ENCODE measurements at places on chromosomes 1 and 21.

- DNase-seq, result no peak
Measured at GRCh38 chr1:94396356-94397010, 21.7 kb upstream of the ABCD3 start.

DNA sequence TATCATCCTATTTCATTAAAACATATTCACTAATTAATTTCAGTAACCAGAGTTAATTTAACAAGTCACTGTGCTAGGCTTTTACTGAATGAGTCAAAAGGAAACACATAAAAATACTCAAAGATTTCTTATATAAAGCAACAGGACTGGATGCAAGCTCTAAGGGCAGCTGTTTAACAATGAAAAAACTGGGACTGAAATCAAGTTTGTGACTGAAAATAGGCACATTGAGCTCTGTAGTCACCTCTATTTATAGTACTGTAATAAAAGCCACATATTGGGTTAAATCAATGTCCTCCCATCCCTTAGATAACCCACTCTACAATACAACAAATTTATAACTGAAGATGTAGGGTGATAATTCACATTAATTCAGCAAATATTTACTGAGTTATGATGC is 52.4 kb downstream of the SMYD3 start:
- DNase-seq, result no peak

DNA sequence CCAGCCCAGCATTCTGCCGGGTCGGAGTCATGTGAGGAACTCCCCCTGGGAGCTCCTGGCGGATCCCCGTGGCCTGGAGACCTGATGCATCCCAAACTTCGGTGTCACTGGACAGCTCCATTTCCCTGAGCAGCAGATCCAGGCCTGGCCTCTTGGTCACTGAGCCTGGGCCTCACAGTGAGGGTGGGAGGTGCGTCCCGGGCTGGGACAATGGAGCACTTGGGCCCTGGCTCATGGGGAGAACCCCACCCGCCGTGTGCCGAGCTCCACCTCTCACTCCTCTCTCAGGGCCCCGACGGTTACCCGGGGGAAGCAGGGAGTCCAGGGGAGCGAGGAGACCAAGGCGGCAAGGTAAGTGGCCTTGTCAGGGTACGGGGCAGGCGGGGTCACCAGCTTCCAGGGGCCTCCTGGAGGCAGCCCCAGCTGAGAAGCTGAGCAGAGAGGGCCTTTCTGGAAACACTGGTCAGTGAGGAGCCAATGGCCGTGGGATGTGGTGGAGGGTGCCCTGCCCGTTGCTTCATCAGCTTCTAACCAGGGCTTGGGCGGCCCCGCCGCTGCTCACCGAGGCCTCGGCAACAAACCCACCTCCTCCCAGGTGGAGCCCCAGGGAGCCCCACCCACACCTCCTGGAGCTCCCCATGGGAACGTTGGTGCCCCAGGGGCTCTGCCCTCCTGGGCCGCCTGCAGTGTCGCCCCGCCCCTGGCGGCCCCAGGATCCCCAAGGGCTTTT is 19.8 kb downstream of the COL6A2 start:
- DNase-seq, result no peak

- no peak for DNase-seq
Measured at GRCh38 chr21:39840373-39841097, 26.7 kb upstream of the PCP4 start.

GRCh38 chr21:25827513-25827912 is 92.7 kb downstream of the GABPA start:
- DNase-seq, result no peak

- no peak for DNase-seq
Measured at GRCh38 chr1:41773144-41773591, 145.6 kb downstream of the HIVEP3 start.

GRCh38 chr1:35567947-35568558 is 5.1 kb upstream of the TFAP2E start:
- no peak for DNase-seq

All from OCI-LY7 (cell line).